ENCODE measurements at places on chromosomes 3 and 15.

DNA sequence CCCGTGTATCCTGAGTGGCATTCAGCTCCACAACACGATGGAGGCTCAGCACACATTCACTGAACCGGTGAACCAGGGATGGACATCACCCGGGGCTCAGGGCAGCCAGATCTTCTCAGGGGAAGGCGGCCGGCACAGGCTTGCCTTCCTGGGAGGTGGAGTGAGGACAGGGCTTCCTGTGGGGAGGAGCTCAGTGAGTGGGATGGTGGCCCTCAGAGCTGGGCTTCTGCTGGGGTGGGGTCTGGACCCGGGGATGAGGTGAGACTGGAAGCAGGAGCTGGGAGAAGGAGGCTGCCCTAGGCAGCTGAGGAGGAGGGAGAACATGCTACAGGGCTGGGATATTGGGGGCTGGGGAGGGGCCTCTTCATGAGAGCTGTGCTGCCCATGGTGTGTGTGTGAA, 58.5 kb upstream of the PRR23E start:
- DNase-seq = no peak

- no peak for DNase-seq
These were observed 12.2 kb downstream of the SELENOS start for GRCh38 chr15:101264911-101265641.

GRCh38 chr15:84814916-84815315, 2.2 kb upstream of the ALPK3 start:
- DNase-seq = no peak

- no peak for DNase-seq
These were observed 880.2 kb downstream of the OTOL1 start for GRCh38 chr3:162376761-162377160.
